ENCODE measurements at places on chromosomes 11 and 22.

- no peak for DNase-seq
Observed at GRCh38 chr22:20430101-20430719, 7.4 kb downstream of the SCARF2 start.

- DNase-seq, result no peak
Observed at GRCh38 chr22:20014526-20015186, 2.0 kb downstream of the ARVCF start.

DNA sequence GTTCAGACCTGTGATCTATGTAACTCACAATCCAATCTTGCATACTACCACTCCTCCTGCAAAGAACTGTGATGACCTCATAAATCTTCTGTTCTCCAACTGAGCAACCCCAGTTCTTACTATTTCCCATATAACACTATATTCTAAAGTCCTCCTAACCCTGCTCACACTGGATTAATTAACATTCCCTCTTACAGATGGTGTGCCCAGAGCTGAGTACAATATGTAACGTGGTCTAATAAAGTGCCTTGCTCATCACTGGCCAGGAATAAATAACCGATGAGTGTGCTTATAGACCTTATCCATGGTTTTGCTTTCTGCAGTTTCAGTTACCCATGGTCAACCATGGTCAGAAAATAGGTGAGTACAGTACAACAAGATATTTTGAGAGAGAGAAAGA lies 28.6 kb downstream of the PRCP start:
- DNase-seq, result no peak

- no peak for DNase-seq
Observed at GRCh38 chr11:9802291-9802861, 138.5 kb downstream of the SWAP70 start.

GRCh38 chr22:33923660-33924246 lies 3.5 kb upstream of the LARGE1 start:
- no peak for DNase-seq

GRCh38 chr11:16926883-16927626 lies 87.2 kb downstream of the PLEKHA7 start:
- no peak for DNase-seq

DNA sequence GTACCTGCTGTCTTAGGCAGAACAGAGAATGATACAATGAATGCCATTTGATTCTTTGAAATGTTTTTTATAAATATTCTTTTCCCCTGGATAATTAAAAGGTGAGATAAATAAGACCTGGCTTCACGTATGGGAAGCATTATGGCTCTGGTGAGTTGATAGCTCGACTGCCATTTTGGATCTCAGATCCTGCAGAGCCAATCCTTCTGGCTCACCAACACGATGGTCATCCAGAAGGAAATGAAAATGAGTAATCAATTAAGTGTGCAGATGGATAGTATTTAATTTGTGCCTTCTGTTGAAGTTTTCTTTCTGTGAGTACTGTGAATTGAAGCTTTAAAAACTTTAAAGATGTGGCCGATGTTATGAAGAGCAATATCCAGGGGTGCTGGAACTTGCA lies 2.7 kb downstream of the TNRC6B start:
- DNase-seq, result no peak

GRCh38 chr11:112334381-112334780 lies 73.7 kb upstream of the PLET1 start:
- peak; percentile 72 for DNase-seq

GRCh38 chr11:270451-271318 lies 7.5 kb upstream of the NLRP6 start:
- no peak for DNase-seq

- DNase-seq, result peak; percentile 18
Observed at GRCh38 chr11:44861849-44862557, 88.7 kb downstream of the TP53I11 start.

GRCh38 chr11:84140386-84141169 lies 854.4 kb upstream of the CCDC90B start:
- DNase-seq, result no peak

DNA sequence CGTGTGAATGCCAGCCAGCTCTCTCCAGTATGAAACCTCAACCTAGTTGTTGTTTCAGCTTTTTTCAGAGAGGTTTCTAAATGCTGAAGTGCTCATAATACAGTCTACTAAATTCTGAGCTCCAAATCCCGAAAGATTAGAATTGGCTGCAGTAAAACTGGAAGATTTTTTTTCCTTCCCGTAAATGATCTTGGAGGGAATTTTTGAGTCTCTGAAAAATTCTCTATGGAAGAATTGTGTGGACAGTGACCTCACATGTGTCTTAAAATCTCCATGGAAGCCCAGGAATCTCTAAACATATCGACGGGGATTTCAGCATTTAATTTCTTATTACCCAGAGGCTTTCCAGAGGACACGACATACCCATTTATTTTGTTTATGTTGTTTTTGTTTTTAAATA lies 1499.2 kb downstream of the LRRC4C start:
- DNase-seq, result no peak

DNA sequence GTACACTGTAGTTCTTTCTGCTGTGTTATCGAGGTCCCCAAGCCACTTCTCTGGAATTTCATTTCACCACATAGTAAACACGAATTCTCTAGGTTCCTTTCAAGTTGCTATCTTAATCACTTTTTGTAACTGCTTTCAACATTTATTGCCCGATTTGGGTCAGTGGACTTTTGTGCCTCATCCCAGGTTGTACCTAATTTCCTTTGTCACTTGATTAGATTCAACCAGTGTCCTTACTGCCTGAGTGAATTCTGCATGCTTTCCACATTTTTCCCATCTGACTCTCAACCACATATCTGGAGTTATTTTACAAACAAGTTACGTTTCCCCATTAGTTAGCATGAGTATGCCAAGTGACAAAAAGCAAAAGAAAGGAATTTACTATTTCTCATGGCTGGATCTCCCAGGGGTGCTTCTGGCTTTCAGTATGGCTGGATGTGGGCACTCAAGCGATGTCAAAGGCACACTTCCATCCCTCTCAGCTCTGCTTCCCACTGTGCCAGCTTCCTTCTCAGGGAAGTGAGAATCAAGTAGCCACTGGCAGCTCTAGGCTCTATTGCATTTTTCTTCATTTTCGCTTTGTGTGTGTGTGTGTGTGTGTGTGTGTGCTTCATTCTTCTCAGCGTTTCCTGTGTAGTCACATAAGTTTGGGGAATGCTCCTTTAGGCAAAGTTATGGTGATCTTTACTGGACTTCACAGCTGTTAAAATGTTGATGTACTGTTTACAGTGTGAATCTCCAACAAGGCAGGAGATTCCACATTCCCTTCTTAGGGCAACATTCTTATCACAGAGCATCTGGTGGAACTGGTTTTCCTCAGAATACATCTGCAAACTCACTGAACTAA lies 128.9 kb downstream of the DBX1 start:
- DNase-seq, result no peak

DNA sequence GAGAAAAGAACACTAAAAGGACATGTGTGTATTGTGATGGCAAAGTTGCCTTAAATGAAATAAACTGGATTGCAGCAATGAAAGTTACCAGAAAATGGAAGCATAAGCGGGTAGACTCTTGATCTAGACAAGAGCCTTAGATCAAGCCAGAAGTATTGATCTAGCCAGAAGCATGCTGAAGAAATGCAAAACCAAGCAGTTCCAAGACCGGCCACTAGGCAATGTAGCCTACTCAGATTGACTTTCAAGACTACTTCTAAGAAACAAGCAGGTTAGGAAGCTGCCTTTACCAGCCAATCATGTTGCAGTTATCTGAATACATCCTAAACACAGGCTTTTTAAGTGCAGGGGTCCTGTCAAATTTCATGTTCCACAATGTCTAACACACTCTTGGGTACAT lies 54.6 kb downstream of the KCNA4 start:
- no peak for DNase-seq

- DNase-seq, result no peak
Observed at GRCh38 chr22:46742576-46743221, 4.6 kb upstream of the CERK start.

GRCh38 chr11:73367482-73368024 lies 8.6 kb upstream of the RELT start:
- no peak for DNase-seq

DNA sequence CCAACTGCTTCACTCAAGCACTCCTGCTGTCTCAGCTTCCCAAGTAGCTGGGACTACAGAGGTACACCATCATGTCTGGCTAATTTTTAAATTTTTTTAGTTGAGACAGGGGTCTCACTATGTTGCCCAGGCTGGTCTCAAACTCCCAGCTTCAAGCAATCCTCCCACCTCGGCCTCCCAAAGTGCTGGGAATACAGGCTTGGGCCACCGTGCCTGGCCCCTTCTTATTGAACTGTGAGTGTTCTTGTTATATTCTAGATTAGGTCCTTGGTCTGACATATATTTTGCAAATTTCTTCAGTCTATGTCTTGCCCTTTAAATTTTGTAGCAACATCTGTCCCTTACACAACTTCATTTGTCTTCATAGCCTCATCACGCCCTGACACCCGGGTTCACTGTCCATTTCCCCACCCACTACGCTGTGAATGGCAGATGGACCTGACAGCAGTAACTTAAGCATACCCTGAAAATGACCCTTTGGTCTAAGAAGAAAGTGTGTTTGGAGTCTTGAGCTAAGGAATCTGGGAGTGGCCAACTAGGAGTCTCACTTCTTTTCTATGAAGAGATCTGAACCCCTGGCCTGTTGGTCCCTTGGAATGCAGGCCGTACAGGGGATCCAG lies 4.2 kb upstream of the FAM118A start:
- DNase-seq, result no peak

GRCh38 chr11:15095736-15096228 lies 18.9 kb upstream of the INSC start:
- no peak for DNase-seq

GRCh38 chr11:61497876-61498275 lies 10.7 kb upstream of the LRRC10B start:
- DNase-seq, result no peak

DNA sequence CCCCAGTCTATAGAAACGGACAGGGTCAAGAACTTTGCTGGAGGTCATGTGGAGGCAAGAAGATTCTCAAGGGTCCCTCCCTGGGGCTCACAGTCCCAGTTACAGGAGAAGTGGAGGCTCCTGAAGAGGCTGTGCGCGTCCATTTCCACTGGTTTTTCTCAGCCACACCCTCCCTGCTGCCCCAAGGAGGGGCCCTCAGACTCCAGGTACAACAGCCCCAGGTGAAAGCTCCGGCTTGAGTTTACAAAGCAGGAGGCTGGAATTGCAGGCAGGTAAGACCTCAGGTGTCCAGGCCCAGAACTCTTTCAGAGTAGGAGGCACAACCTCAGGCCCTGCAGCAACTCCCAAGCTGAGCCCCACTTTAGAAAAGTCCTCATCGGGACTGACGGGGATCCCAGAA lies 3.1 kb downstream of the SHANK2 start:
- DNase-seq, result no peak

GRCh38 chr22:49948116-49948957 lies 12.2 kb upstream of the PIM3 start:
- no peak for DNase-seq
